Left ventricle myocardium inferior (tissue), 1 donor: ENCODE measurements at places on chromosomes 16 and 17.
A peak's percentile ranks its signal among the peaks of the same experiment; 100 is the strongest.

DNA sequence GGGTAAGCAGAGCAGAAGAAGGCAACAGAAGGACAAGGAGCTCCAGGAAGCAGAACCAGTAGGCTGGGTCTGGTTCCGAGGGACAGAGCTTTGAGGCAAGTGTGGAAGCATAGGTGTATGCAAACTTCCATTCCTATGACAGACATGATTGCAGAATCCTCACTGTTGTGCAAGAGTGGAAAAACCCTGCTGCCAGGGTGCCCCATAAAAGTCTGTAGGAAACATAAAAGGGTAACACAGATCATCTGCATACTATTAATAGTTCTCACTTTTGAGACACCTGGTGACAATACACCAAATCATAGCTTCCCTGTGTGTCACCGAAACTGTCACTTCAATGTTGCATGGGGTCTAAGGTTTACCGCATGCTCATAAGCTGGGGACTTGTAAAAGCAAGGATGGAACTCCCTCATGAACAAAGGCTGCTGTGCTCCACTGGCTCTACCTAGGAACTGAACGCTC, 39.7 kb downstream of the ARHGAP17 start:
- peaks cover 98% of the 10 kb centered on the region for H3K4me1 ChIP-seq
- peaks cover 46% of the 10 kb centered on the region for H3K36me3 ChIP-seq
- peak overlapping the region; percentile 88 for H3K27ac ChIP-seq
- DNase-seq: no peak
- H3K27me3 ChIP-seq: no peaks in the 10 kb centered on the region

DNA sequence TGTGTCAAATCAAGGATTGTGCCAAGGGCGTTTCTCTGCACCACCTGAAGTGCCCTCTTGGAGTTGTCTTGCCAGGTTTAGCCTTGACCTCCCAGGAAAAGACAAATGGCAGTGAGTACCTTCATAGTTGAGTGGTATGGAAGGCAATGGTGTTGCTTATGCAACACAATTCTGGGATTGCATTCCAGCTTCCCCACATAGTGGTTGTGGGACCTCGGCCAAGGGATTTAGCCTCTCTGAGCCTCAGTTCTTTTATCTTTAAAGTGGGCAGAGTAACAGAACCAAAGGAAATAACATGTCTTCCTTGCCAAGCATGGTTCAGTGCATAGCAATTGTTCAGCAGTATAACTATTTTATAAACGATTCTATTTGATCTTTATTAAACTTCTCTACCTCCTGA, 49.4 kb downstream of the CCDC42 start:
- no peak overlapping the region for H3K4me3 ChIP-seq
- peaks cover 36% of the 10 kb centered on the region for H3K27me3 ChIP-seq
- no peak for DNase-seq
- no peaks in the 10 kb centered on the region for H3K36me3 ChIP-seq
- H3K4me1 ChIP-seq: peaks cover 23% of the 10 kb centered on the region

DNA sequence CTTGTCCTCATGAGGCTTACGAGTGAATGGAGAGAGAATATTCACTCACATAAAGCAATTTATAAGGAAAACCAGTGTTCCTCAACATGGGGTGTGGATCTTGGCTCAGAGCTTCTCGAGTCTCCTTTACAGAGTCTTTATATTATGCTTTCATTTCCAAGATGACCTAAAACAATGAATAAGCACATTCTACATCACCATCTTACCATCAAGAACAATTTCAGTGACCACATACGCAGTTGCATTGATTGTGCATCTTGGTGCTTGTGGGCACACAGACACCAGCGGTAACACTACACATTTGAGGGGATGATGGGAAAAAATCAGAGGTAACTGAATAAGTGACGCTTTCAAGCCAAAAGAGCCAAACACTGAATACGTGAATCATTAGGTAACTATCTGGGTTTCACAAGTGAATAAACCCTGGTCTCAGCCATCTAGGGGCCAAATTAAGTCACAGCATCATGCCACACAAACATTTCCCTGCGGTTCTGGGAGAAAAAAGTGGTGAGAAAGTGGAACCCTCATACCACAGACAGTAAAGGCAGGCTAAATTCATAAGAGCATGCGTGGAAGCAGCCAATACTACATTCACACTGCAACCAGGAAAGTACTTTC, 9.4 kb downstream of the CWC25 start:
- H3K4me3 ChIP-seq: no peak overlapping the region
- H3K27ac ChIP-seq: no peak overlapping the region
- no peak for DNase-seq
- peaks cover 82% of the 10 kb centered on the region for H3K36me3 ChIP-seq
- no peaks in the 10 kb centered on the region for H3K4me1 ChIP-seq
- no peaks in the 10 kb centered on the region for H3K27me3 ChIP-seq

GRCh38 chr17:29561554-29562517, 5.0 kb downstream of the ABHD15 start:
- peaks cover 12% of the 10 kb centered on the region for H3K36me3 ChIP-seq
- H3K4me1 ChIP-seq: peaks cover 42% of the 10 kb centered on the region
- no peaks in the 10 kb centered on the region for H3K27me3 ChIP-seq
- H3K27ac ChIP-seq: peak overlapping the region; percentile 20
- no peak for DNase-seq

GRCh38 chr16:74505011-74505410, 83.7 kb upstream of the CLEC18B start:
- H3K4me1 ChIP-seq: peaks cover 18% of the 10 kb centered on the region
- H3K27me3 ChIP-seq: no peaks in the 10 kb centered on the region
- no peak overlapping the region for H3K4me3 ChIP-seq

DNA sequence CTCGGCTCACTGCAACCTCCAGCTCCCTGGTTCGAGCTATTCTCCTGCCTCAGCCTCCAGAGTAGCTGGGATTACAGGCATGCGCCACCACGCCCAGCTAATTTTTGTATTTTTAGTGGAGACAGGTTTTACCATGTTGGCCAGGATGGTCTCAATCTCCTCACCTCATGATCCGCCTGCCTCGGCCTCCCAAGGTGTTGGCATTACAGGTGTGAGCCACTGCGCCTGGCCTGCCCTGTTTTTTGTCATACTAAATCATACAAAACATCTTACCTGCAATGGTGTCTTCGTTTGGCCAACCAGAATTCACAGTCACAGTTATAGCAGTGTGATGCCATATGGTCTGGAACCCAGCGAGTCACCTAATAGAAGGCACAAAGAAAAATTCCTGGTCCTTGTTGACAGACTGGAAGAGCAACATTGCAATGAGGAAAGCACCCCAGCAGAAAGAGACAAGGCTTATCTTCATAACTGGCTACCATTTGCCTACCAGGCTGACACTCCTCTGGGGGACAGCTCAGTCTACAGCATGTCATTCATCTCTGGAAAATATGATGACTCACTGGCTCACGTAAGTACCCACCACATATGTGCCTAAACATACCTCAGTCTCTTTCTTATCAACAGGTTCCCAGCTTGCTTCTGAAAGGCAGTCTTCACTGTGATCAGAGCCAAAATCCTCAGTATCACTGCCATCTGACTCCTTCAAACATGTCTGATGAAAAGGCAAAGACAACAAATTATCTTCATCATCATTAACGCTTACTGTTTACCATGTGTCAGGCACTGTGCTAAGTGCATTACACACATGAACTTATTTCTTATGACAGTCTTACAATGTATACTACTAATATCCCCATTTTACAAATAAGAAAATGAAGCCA, 4.3 kb upstream of the HSF5 start:
- DNase-seq: no peak
- no peaks in the 10 kb centered on the region for H3K27me3 ChIP-seq
- no peak overlapping the region for H3K4me3 ChIP-seq
- no peak overlapping the region for H3K27ac ChIP-seq
- no peaks in the 10 kb centered on the region for H3K4me1 ChIP-seq
- peaks cover 98% of the 10 kb centered on the region for H3K36me3 ChIP-seq

- peaks cover 6% of the 10 kb centered on the region for H3K4me1 ChIP-seq
- H3K4me3 ChIP-seq: no peak overlapping the region
- peaks cover 15% of the 10 kb centered on the region for H3K27me3 ChIP-seq
- peaks cover 26% of the 10 kb centered on the region for H3K36me3 ChIP-seq
Observed at GRCh38 chr16:49524216-49524946, 150.8 kb downstream of the C16orf78 start.

DNA sequence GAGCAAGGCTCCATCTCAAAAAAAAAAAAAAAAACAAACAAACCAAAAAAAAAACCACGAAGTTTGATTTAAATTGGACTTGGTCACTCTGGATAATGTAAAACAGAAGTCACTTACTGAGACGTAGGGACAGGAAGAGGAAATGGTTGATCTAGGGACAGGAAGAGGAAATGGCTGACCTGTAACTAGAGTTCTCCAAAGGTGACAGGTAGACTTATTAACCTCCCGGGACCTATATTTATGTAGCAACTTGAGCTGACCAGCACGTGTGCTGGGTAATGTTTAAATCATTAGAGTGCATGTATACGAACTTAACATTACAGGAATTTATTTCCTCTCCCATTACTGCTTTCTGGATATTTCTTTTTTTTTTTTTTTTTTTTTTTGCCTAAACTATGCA, 81.5 kb upstream of the DHX40 start:
- no peak overlapping the region for H3K4me3 ChIP-seq
- no peaks in the 10 kb centered on the region for H3K36me3 ChIP-seq
- no peaks in the 10 kb centered on the region for H3K4me1 ChIP-seq
- no peak overlapping the region for H3K27ac ChIP-seq
- H3K27me3 ChIP-seq: no peaks in the 10 kb centered on the region

DNA sequence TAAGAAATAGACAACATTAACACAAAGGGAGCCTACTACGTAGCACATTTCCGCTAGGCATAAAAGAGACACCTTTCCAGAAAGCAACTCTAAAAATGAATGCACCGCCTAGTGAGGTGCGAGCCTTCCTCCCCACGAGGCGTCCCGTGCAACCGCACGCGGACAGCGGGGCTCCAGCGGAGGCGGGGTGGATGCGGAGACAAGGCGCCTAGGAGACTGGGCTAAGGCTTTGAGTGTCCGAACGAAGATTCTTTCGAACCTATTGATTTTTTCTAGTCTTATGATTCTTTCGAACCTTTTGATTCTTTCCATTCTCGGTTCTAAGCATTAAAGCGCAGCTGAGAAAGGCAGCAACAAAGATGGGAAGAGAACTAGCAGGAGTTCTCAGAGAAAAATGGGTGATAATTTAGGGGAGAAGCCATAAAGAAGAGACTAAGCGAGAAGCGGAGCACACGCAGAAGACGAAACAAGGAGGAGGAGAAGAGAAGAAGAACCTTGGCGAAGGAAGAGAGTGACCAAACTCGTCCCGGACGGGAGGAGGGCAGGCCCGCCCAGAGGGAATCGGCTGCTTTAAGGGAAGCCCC, 394 bp upstream of the CPD start:
- H3K4me3 ChIP-seq: peak overlapping the region; percentile 92
- peaks cover 66% of the 10 kb centered on the region for H3K4me1 ChIP-seq
- H3K36me3 ChIP-seq: no peaks in the 10 kb centered on the region
- H3K27ac ChIP-seq: peak overlapping the region; percentile 88
- no peaks in the 10 kb centered on the region for H3K27me3 ChIP-seq

GRCh38 chr17:44067545-44067940, 1.1 kb upstream of the LSM12 start:
- peaks cover 77% of the 10 kb centered on the region for H3K4me1 ChIP-seq
- peaks cover 11% of the 10 kb centered on the region for H3K36me3 ChIP-seq
- H3K27ac ChIP-seq: peak overlapping the region; percentile 96
- H3K27me3 ChIP-seq: no peaks in the 10 kb centered on the region
- H3K4me3 ChIP-seq: no peak overlapping the region
- DNase-seq: no peak

- no peak overlapping the region for H3K27ac ChIP-seq
- no peak overlapping the region for H3K4me3 ChIP-seq
- peaks cover 35% of the 10 kb centered on the region for H3K4me1 ChIP-seq
- no peak for DNase-seq
- H3K27me3 ChIP-seq: no peaks in the 10 kb centered on the region
- no peaks in the 10 kb centered on the region for H3K36me3 ChIP-seq
Observed at GRCh38 chr16:56732366-56732765, 2.4 kb downstream of the NUP93 start.

DNA sequence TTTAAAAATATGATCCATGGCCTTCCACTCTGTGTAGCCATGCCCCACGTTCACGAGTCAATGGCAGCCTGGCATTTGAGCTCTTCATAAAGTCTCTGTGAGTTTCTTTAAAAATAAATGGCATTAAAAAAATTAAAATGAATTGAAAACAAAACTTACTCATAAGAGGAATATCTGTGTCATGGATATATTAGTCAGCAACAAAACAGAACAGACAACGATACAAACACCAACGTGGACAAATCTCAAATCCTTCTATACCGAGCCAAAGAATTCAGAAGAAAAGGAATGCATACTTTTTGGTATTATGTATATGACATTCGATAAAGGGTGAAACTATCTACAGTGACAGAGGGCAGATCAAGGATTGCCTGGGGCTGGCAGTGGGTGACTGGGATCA, 8.2 kb upstream of the CMIP start:
- H3K4me3 ChIP-seq: no peak overlapping the region
- H3K27me3 ChIP-seq: peaks cover 10% of the 10 kb centered on the region
- DNase-seq: no peak
- H3K4me1 ChIP-seq: no peaks in the 10 kb centered on the region
- no peaks in the 10 kb centered on the region for H3K36me3 ChIP-seq
- H3K27ac ChIP-seq: no peak overlapping the region

- H3K4me1 ChIP-seq: peaks cover 72% of the 10 kb centered on the region
- H3K4me3 ChIP-seq: peak overlapping the region; percentile 77
- peak overlapping the region; percentile 93 for H3K27ac ChIP-seq
- DNase-seq: peak; percentile 80
- H3K27me3 ChIP-seq: peaks cover 46% of the 10 kb centered on the region
- peaks cover 3% of the 10 kb centered on the region for H3K36me3 ChIP-seq
Observed at GRCh38 chr17:61410141-61411010, 10.7 kb downstream of the TBX2 start.

- no peak for DNase-seq
- no peaks in the 10 kb centered on the region for H3K27me3 ChIP-seq
- H3K4me1 ChIP-seq: no peaks in the 10 kb centered on the region
Observed at GRCh38 chr17:32565401-32565800, 78.6 kb downstream of the CDK5R1 start.

- no peak overlapping the region for H3K27ac ChIP-seq
- H3K36me3 ChIP-seq: no peaks in the 10 kb centered on the region
- no peak for DNase-seq
- no peak overlapping the region for H3K4me3 ChIP-seq
- no peaks in the 10 kb centered on the region for H3K27me3 ChIP-seq
Observed at GRCh38 chr16:50991006-50991405, 160.1 kb downstream of the SALL1 start.
